ENCODE measurements at places on chromosomes 2 and 18.

- DNase-seq = no peak
Observed at GRCh38 chr18:79485788-79486355, 90.1 kb downstream of the NFATC1 start.

DNA sequence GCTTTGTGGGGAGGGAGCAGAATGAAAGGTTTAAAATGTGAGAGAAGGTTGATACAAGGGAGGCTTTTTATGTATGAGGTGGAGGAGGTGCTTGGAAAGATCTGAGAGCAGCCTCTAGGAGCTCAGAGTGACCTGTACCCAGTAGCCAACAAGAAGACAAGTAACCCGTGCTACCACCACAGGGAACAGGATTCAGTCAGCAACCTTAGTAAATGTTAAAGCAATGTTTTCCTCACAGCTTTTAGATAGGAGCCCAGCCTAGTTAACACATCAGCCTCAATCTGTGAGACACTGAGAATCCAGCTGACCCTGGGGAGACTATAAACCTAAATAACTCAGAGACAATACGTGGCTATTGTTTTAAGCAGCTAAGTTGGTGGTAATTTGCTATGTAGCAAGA is 194.9 kb upstream of the NT5C1B start:
- no peak for DNase-seq

DNA sequence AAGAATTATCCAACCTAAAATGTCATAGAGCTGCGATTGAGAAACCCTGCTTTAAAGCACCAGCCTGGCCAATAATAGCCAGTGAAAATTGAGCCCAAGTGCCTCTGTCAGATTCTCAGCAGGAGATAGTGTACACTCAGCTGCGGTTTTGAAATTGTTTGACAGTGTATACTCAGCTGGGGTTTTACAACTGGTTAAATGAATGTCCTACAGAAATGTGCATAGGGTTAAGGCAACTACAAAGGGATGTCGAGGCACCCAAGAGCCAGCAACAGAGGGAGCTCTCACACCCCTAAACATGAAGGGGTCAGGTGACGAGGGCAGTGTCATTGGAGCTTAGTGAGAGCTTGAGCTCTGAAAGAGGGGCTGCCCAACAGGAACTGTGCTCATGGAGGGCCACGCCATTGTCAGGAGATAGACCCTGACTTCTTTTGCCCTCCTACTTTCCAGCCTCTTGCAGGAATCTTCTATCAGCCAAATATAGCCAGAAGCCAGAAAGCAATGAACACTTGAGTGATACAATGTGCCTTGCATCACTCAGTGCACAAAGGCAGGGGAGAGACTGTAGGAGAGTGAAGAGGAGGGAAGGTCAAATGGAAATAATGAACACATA is 15.1 kb downstream of the ACTG2 start:
- DNase-seq = no peak

DNA sequence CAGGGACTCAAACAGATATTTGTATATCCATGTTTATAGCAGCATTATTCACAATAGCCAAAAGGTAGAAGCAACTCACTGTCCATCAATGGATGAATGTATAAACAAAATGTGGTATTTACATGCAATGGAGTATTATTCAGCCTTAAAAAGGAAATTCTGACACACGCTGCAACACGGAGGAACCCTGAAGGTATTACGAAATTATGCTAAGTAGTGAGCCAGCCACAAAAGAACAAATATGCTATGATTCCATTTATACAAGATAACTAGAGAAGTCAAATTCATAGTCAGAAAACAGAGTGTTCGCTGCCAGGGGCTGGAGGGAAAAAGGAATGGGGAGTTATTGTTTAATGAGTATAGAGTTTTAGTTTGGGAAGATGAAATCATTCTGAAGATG is 61.0 kb upstream of the CDKL4 start:
- DNase-seq = no peak

GRCh38 chr2:67854798-67855197 is 208.0 kb downstream of the C1D start:
- no peak for DNase-seq

DNA sequence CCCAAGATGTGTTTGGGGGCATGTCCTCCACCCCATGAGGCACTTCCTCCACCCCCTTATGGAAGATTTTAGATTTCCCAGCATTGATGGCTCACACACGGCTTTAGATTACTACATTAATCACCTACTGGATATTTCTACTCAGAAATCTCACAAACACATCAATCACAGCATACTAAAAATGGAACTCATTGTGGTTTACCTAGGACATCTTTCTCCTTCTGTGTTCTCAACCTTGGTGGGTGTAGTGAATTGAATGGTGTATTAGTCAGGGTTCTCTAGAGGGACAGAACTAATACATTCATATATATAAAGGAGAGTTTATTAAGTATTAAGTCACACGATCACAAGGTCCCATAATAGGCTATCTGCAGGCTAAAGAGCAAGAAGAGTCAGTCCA is 82.1 kb upstream of the CYRIA start:
- no peak for DNase-seq

DNA sequence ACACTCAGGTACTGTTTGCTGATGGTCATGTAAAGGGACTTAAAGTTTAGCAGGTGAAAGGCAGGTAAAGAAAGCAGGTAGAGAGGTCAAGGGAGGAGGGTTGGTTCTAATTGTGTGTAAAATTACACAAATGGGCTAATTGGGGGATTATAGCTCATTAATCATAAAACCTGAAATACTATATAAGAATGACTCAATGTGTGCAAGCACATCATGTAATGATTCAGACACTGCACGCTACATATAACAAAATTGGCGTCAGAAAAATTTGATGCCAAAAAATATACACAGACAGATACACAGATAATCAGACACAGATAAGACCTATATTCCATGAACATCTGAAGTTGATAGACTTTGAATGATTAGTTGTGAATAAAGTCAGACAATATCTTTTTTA is 120.7 kb upstream of the LMAN1 start:
- no peak for DNase-seq

DNA sequence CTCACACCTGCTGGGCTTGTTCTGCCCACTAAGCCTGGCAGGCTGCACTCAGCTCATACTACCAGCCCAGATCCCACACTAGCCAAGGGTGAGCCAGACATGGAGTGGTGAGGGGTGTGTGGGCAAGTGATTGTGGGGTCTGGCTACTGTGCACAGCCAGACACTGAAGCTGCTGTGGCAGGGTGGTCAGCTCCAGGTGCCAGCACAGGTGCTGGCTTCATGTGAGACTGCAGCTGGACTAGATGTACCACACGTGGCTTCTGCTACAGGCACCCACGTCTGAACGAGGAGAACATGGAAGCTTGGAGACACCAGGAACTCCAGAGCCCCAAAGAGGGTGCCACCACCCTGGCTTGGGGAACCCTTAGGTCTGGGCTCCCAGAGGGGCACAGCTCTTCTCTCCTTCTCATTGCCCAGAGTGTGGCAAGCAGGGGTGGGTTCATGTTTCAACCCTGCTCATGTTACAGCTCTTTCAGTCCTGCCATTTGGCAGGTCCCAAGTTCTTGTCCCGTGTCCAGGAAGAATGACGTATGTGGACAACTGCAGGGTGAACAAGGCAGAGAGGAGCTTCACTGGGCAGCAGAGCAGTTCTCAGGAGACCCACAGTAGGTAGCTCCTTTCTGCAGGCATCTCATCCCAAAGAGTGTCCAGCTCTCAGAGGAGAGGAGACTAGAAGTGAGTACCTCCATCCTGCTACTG is 1624.2 kb upstream of the TMEFF2 start:
- DNase-seq = no peak

GRCh38 chr2:162731917-162732804 is 106.4 kb downstream of the KCNH7 start:
- no peak for DNase-seq

DNA sequence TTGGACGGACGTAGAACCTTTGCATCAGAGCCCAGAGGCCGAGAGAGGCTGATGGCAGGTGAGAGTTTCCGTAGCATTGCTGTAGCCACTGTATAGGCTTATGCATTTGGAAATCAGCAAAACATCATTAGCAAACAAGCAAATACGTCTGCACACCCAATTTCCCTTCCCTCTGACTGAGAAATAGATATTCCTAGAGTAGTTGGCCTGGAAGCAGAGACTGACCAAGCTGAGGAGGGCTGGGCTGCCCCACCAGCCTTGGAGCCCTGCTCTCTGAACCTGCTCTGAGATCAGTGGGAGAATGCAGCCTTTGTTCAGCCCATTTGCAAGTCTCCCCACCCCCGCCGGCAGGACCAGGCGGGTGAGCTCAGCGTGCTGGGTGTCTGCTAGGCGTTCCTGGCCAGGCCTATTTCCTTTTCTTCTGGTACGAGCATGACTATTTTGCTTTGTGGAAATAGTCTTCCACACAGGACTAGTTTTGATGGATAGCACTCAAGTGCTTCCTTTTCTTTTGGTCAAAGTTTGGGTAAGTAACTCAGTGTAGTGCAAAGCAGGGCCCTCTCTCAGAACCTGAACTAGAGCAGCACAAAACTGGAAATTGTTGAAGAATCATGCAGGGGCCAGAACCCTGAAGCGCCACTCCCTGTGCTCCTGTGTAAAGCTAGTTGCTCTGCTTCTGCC is 21.9 kb upstream of the RNF149 start:
- no peak for DNase-seq

- peak; percentile 49 for DNase-seq
Observed at GRCh38 chr2:38535744-38536506, 66.8 kb downstream of the HNRNPLL start.

- DNase-seq = no peak
Observed at GRCh38 chr2:199100326-199101110, 357.2 kb downstream of the SATB2 start.

- no peak for DNase-seq
Observed at GRCh38 chr2:239376351-239376750, 24.5 kb downstream of the HDAC4 start.

DNA sequence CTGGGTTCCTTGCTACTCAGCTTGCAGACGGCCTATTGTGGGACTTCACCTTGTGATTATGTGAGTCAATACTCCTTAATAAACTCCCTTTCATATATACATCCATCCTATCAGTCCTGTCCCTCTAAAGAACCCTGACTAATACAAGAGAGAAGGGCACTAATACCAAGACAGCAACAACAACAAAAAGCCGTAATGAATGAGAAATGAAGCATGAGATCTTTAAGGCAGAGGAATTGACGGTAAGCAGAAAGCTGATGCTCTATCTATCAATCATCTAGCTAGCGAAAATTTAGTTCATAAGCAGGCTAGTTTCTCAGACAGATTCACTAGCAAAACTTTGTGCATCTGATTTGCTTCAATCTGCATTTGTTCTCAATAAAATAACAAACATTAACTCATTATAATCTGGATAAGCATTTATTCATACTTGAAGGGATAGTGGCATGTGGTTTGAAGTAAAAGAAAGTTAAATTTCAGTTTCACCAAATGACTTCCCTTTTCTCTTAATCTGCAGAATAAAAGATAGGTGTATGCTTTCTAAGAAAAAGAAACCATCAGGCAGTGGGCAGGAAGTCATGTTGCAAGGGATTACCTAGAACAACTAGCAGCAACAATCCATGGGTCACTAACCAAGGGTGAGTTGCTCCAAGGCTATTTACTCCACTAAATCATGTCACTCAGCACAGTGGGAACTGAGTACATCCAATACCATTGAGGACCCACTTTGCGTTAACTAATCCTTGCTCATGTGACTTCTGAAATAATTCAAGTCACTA is 376.5 kb downstream of the TMEM182 start:
- no peak for DNase-seq

DNA sequence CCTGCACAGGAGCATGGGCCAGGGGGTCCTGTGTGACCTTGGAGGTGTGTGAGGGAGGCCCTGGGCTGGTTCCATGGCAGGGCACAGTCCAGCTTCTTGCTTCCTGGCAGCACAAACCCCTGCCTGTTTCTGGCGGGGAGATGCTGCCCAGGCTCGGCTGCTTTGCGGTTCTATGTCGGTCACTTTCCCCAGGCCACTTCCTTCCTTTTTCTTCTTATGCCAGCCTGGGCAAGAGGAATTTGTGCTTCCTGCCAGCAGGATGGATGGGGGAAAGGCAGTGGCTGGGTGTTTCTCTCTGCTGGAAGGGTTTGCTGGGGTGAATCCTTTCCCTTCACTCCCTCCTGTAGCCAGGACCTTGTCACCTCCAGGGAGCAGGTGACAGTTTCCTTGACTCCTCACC is 24.3 kb downstream of the ASAP2 start:
- DNase-seq = no peak

DNA sequence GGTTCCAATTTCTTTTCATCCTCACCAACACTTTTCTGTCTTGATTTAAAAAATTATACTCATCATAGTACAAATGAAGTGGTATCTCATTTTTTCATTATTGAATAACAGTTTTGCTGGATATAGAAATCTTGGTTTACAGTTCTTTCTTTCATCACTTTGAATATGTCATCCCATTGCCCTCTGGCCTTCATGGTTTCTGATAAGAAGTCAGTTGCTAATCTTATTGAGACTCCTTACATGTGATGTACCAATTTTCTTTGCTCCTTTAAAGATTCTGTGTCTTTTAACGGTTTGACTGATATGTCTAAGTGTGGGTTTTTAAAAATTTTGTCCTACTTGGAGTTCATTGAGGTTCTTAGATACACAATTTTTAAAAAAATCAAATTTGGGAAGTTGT is 35.0 kb downstream of the SLC3A1 start:
- DNase-seq = no peak

DNA sequence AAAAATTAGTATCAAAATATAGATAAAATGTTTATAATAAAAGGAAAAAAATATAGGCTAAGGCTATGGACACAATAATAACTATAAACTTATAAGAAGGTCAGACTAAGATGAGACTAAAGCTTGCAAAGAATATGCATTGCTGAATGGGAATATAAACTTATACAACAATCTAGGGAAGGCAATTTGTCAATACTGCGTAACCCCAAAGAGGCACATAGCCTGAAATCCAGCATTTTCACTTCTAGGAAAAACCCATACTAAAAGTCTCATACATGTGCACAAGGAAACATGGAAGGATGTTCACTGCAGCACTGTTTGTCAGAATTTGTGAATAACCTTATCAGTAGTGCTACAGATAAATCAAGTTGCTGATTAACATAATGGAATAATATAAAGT is 45.5 kb downstream of the FANCL start:
- no peak for DNase-seq

DNA sequence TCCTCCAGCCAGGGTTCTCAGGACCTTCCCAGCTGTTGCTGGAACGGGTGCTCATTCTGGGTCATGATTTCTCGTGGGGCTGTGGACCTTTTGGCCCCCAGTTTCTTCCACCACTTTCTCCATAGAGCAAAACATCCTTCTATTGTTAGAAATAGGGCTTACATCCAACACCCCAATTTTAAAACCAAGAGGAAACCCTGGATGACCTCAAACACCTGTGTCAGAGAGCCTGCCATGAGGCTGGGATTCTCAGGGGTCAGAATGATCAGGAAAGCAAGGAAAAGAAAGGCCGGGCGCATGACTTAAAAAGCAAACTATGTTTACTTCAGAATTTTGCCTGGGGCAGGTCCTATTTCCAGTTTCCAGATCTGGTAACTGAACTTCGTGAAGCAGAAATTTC is 307.9 kb upstream of the MEIS1 start:
- DNase-seq = no peak

- DNase-seq = no peak
Observed at GRCh38 chr2:146677280-146677679, 1167.5 kb upstream of the ACVR2A start.

DNA sequence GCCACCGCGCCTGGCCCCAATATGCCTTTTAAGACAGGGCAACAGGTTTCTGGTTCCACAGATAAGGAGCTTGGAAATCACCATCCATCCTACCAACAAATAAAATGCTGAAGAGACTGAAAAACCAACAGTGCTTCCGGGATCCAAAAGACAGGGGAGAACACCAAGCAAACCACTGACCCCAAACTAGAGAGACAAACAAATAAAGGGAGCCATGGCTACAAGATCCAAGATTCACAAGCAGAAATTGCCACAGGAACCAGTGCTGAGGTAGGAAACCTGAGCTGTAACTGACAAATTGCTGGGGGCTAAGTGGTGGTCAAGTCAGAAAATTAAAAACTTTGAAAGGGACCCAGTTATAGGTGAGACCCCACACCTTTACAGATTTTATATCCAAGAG is 76.5 kb downstream of the ROCK2 start:
- DNase-seq = no peak

Measured in stimulated activated CD4-positive, alpha-beta T cell treated with anti-CD3 and anti-CD28 coated beads, Interleukin-1b, Interleukin-23, amount 100 ng/mL, for 1 hour (primary cell).